NCI-H1417 treated with DMSO at 0.1 percent for 48 hours (cell line): ENCODE measurements at places on chromosomes 1 and 21.

DNA sequence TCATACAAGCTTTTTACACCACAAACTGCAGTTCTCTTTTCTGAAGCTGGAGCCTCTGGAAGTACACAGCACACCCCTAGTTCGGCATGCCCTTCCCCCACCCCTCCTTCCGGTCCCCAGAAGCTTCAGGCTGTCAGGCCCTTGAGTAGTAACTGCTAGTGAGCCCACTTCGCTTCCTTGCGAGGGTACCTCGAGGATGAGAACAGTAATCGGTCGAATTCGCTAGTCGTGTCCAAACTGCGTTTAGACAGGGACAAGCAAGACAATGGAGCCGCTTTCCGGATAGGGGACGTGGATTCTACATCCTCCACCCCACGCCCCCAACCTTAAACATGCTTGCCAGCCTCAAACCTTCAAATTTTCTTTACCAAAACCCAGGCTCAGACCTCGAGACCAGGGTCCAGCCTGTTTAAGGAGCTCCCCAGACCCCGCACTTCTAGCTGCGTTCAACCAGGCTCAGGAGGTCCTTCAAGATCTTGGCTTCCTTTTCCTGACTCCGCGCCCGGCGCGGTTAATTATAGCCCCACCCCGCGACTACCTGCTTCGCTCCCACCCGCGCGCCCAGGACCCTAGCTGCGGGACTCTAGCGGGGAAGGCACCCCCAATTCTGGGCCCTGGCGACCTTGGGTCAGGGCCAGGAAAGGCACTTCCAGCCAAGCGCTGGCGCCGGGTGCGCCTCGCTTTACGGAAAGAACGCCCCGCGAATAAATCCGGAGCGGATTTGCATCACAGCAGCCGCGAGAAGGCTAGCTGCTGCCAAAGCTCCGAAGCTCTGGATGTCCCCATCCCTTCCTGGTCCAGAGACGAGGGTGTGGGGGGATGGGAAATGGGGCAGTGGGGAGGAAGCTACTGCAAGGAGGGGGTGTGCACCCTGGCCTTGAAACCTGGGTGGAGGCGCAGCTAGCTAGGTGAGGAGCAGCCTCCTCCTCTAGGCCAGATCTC is 8.1 kb upstream of the TSPAN1 start:
- no peak for DNase-seq

GRCh38 chr21:20443558-20444155 is 554.6 kb upstream of the NCAM2 start:
- no peak for DNase-seq

DNA sequence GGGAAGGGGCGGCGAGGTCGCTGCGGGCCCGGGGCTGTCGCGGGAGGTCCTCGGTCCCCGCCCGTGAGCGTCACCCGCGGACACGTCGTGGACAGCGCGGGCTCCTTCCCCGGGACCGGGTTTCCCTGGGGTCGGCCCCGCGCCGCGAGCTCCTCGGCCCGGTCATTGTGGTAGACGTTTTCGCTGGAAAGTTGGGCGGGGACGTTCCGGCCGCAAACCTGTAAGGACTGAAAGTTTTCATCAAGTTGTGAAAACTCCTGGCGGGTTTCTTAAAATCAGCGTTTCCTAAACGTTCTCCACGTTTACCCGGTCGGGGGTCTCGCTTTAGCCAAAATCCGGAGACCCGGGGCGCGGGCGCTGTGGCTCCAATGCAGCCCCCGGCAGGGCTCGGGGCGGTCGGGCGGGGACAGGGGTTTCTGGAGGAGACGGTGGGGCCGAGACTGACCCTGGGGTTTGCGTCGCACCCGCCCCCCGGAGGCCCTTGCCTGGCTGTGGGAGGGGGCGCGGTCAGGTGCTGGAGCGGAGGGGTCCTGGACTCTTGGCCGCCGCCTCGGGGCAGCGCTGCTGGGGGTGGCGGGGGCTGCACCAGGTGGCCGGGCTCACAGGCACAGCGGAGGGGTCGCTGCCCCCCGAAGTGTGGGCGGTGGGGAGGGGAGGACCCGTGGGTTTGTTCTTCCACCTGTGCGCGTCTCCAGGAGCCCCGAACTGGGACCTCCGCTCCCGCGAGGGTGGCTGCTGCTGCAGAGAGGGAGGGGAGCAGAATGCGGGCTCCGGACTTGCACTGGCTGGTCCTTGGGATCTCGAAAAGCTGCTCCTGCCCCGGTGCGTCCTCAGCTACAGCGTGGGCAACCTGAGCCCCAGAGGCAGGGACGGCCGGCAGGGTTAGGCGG is 827 bp downstream of the PRKCZ start:
- no peak for DNase-seq

- DNase-seq = no peak
These were observed 1.8 kb upstream of the SERBP1 start for GRCh38 chr1:67431869-67432578.

DNA sequence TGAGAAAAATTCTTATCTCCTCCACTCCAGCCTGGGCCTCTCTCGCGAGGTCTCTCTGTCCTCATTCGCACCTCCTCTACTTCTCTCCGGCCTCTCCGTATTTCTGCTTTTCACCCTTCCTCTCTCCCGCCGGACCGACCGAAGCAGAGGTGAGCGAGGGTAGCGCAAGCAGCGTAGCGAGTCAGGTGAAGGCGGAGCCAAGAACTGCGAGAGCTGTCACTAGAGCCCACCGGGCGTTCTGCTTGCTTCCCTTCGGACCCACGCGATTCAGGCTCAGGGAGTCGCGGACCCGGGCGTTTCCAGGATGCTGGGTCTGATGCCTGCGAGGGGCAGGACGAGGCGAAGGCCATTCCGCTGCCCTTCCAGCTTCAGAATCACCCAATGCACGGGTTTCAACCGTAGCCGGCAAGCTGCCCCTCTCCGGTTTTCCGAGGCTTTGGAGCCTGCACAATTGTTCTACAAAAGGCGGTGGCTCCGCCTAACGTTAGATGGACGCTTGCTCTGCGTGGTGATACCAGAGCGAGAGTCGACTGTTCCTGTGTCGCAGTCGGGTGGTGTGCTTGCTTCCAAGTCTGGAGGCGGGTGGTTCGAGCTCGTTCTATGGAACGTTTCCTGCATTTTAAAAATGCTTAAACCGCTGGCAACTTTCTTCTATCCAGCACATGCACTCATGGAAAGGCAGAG is 310.2 kb downstream of the FAM72C start:
- DNase-seq = no peak

GRCh38 chr1:181062836-181063428 is 25.6 kb upstream of the IER5 start:
- no peak for DNase-seq

GRCh38 chr1:180343921-180344769 is 114.1 kb downstream of the LHX4 start:
- DNase-seq = peak; percentile 24

- DNase-seq = peak; percentile 16
These were observed 14.4 kb downstream of the SMYD3 start for GRCh38 chr1:246492611-246493245.

DNA sequence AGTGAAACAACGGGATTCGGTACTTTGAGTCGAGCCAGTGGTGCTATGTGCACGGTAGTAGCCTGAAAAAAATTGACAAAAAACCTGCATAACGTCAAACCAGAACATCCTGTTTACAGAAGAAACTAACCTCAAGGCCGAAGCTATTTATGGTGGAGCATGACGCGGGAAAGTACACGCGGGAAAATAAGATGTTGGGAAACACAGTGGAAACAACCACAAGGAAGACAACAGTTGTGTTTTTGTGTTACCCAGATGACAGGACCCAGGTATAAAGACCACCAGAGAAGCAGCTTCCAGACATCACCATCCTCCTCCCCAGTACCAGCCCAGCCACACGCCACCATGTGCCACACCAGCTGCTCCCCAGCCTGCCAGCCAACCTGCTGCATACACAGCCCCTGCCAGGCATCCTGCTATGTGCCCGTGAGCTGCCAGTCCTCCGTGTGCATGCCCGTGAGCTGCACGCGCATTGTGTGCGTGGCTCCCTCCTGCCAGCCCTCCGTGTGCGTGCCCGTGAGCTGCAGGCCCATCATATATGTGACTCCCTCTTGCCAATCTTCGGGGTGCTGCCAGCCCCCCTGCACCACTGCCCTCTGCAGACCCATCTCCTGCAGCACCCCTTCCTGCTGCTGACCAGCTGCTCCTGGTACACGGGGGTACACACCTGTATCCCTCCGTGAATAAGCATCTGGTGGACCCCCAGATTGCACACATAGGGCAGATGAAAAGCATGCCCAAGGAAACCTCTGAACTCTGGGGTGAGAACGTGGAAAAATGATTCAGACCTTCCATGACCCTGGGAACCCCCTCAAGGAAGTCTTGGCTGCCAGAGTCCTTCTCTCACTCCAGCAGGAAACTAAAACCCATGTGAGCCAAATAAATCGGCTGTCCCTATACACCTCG is at the start of gene KRTAP12-3:
TSS of gene KRTAP12-3 (plus strand) at position 298 of the 906 bp plus-strand sequence. CDS start at position 346, 48 bp downstream.
- no peak for DNase-seq

DNA sequence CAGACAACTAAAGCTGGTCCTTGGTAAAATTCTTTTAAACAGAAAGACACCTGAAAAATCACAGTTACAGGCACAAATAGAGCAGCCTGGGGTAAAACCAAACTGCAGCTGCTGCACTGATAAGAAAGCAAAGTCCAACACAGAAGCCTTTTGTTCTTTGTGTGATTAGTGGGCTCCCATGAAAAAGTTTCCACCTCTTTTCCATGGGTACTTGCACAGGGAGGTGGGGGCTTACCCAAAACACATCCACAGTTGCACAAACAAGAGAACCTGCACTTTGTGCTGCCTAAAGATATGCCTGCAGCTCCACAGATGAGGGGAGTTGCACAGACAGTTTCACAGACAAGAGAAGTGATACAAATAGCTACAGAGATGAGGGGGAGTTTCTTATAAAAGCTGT is 106.7 kb upstream of the SLC5A9 start:
- DNase-seq = no peak
